AG10803 (cell line): ENCODE measurements at places on chromosomes 1 and 21.

GRCh38 chr1:117447661-117448060 lies 80.4 kb downstream of the MAN1A2 start:
- DNase-seq: peak; percentile 7

DNA sequence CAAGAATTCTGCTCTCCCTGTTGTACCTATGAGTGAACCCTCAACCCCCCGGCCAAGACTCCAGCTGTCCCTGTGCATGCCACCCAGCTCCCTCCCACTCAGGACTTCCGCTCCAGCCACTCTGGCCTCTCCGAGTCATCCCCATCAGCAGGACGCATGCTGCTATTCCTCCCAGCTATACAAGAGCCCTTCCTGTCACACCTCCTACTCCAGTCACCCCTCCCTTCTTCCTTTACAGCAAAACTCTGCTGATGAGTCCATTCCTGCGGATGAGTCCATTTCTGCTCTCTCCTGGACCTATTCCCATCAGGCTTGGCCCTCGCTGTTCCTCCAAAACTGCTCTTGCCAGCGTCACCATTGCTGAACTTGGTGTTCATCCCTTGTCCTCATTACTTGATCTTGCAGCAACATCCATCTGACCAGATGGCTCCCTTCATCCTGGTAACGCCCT lies 42.2 kb downstream of the H3-3A start:
- DNase-seq: no peak

GRCh38 chr1:219062161-219062560 lies 111.5 kb upstream of the LYPLAL1 start:
- DNase-seq: no peak

GRCh38 chr1:106266786-106267185 lies 789.7 kb upstream of the PRMT6 start:
- no peak for DNase-seq

- DNase-seq: no peak
Observed at GRCh38 chr1:86990826-86991225, 76.4 kb downstream of the HS2ST1 start.

DNA sequence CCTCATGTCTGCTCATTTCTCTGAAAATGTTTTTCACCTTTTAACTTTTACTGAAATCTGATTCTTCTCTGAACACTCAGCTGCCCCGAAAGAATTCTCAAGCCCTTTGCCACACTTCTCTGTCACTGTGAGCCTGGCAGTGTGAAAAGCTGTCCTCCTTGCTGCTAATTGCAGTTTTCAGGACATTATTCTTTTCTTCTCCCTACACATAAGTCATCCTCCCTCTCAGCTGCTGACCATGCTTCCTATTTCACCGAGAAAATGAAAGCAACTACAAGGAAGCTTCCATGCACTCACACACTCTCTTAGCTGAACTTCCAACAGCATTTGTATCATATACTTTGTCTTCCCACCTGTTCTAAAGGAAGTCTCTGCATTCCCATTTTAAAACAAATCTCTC lies 15.8 kb downstream of the OLFM3 start:
- no peak for DNase-seq

DNA sequence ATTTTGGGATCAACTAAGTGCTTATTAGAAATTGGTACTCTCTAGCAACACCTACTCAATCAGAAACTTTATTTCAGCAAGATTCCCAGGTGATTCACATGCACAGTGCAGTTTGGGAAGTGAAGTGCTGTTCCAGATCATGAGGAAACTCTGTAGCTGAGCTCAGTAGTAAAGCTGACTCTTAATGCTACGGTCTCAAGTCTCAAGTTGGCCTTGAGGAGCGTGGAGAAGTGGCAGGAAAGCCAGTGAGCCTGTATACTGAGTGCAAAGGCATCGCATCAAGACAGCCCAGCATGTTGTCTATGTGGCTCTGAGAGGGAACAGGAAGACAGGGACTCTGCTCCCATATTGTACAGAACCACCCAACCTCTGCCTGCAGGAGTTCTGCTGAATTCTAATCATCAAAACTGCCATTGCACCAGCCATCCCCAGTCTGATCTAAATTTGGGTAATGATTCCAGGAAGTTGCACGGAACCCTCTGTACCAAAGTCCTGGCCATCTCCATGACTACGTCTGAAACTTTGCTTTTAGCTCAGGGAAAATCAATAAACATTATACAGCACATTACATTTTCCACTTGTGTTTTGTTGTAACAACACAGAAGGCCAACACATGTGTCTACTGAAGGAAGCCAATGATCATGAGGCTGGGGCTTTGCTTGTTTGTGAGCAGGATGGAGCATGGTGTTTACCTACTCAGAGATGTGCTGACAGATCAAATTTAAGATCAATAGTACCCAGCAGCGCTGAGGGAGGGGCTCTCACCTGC lies 105.1 kb upstream of the TLR5 start:
- no peak for DNase-seq

GRCh38 chr1:31798433-31799195 lies 17.2 kb downstream of the SPOCD1 start:
- peak; percentile 84 for DNase-seq

- DNase-seq: no peak
Observed at GRCh38 chr1:13699510-13699909, 478 bp upstream of the PRDM2 start.

- DNase-seq: no peak
Observed at GRCh38 chr1:99017655-99018054, 13.0 kb upstream of the PLPPR5 start.

GRCh38 chr1:246591047-246591446 lies 24.8 kb downstream of the CNST start:
- no peak for DNase-seq

DNA sequence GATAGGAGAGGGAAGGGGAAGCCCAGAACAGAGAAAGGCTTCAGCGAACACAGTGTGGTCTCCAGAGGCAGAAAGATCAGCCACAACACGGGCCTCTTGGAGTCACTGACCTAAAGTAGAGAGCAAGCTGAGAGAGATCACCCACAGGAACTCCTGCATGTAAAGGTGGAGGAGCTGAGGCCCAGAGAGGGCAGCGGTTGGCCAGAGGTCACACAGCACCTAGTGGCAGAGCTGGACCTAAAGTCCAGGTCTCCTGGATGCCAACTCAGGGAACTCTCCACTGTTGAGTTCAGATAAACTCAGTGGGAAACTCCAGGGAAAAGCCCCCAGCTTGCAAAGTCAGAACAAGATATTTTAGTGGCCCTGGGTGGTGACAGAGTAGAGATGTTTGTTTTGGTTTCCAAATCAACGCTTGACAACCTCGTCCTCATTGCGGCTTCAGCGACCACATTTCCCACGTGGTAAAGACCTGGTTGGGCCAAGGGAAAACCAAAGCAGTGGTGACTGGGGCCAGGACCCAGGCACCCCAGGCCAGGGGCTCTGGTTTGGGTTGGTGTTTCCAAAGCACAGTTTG lies 4.6 kb downstream of the IFFO2 start:
- DNase-seq: peak; percentile 59

- peak; percentile 78 for DNase-seq
Observed at GRCh38 chr1:112536561-112536960, 27.8 kb downstream of the WNT2B start.

- DNase-seq: no peak
Observed at GRCh38 chr1:214520544-214521165, 30.7 kb downstream of the PTPN14 start.

- no peak for DNase-seq
Observed at GRCh38 chr1:156448134-156448967, 52.2 kb downstream of the MEF2D start.

- DNase-seq: peak; percentile 92
Observed at GRCh38 chr1:245605480-245606156, 450.8 kb downstream of the KIF26B start.

DNA sequence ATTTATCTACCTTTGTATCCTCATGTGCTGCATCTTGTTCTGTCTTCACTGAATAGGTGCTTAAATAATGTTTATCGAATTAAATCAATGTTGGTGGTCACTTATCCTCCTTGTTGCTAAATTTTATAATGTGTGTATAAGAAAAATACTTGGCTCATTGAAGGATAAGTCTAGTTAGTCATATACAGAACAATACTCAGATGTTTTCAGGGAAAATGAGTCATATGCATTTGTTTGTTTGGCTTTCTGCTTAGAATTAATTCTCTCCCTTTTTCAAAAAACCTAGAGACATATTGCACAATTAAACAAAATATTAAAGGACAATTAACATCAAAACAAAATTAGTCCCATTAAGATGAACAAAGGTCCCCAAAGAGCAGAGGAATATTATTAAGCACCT lies 89.0 kb downstream of the UBE2U start:
- DNase-seq: no peak

- DNase-seq: peak; percentile 46
Observed at GRCh38 chr1:71295350-71295749, 214.5 kb upstream of the ZRANB2 start.

- DNase-seq: peak; percentile 70
Observed at GRCh38 chr1:117673405-117673804, 67.6 kb downstream of the TENT5C start.

- peak; percentile 81 for DNase-seq
Observed at GRCh38 chr1:183932412-183932811, 105.1 kb downstream of the COLGALT2 start.

GRCh38 chr1:72845981-72846380 lies 563.6 kb upstream of the NEGR1 start:
- DNase-seq: no peak

- no peak for DNase-seq
Observed at GRCh38 chr1:29227511-29227910, 3.2 kb downstream of the MECR start.

- peak; percentile 76 for DNase-seq
Observed at GRCh38 chr1:20511518-20512428, 3.8 kb upstream of the MUL1 start.

DNA sequence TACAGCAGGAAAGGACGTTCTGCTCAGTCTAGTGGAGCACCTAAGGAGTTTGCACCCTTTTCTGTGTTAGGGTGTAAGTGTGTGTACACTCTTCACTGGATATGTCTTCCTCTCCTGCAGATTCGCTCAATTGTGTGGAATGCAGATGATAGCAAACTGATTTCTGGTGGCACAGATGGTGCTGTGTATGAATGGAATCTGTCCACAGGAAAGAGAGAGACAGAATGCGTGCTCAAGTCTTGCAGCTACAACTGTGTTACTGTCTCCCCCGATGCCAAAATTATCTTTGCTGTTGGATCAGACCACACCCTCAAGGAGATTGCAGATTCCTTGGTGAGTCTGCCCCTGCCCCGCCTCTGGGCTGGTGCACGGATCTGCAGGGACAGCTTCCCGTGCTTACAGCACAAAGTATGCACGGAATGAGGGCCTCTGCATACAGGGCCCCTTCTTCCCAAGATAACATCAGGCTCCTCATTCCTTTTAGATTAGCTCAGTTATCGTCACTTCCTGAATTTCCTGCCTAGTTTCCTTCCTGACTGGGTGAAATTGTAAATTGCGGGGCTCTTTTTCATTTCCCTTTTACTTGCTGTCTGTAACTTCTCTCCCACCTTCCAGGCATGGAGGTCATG lies 34.6 kb downstream of the CFAP57 start:
- peak; percentile 99 for DNase-seq

DNA sequence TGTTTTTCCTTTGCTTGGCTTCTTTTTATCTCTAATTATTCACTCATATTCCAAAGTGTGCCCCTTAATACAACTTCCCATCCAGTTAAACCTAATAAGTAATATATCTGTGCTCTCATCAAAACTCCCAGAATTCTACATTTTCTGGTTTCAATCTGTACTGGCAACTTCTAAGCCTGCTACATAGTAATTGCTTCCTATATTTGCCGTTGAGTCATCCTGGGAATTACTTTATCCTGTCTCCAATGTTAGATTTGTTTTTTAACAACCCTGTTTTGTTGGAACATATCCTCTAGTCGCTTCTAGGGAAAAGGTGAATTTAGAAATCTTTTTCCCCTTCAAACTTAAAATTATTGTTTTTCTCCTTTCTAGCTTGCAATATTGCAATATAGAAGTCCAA lies 620.5 kb upstream of the PKN2 start:
- DNase-seq: peak; percentile 6

DNA sequence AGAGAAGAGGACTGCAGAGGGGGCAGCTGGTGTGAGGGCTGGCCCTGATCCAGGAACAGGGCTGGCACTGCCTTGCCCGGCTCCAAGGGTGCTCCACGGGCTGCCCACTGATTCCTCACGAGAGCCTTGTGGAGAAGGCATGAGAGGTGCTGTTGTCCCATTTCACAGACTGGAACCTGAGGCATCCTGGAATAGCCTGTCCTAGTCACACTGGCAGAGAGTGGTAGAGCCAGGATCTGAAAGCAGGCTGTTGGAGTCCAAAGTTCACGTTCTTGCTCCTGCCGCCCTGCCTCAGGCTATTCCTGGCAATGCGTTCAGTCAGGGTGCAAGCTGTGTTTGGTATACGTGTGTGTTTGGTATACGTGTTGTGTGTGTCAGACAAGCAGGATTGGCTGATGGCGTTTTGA lies 1.8 kb downstream of the RER1 start:
- no peak for DNase-seq

GRCh38 chr1:195909061-195909460 lies 699.2 kb downstream of the KCNT2 start:
- no peak for DNase-seq

DNA sequence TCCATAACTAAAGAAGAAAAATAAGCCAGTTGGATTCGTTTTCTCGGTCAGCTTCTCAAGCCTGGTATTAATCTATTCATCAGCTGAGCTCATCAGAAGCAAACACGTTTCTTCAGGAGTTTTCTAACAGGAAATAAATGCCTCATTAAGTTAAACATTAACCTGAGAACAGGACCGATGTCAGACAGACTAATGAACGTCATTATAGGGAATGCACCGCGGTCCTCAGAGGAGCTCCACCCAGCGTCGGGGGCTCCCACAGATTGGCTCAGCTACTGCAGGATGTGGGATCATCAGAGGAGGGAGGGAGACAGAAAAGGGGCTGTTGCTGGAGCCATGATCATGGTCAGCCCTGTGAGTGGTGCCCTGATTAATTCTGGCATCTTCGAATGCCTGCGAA lies 615.4 kb downstream of the PTPRU start:
- no peak for DNase-seq

- no peak for DNase-seq
Observed at GRCh38 chr1:207298186-207298585, 23.3 kb upstream of the CD55 start.

DNA sequence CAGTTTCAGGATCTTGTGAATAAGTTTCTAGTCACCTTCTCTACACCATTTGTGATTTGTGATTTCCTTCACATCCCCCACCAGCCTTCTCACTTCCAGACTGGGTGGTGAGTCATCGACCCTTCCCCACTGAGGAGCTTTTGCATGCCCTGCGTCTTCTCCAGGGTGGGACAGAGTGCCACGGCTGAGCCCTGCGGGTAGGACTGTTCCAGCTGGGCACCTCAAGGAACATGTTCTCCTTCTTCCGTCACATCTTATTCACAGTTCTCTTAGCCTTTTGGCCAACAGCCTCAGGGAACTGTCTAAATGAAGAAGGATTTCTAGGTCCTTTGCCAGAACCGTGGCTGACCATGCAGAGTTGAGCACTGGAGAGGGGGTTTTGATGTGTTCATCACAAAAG lies 116.5 kb downstream of the TMEM53 start:
- DNase-seq: no peak

DNA sequence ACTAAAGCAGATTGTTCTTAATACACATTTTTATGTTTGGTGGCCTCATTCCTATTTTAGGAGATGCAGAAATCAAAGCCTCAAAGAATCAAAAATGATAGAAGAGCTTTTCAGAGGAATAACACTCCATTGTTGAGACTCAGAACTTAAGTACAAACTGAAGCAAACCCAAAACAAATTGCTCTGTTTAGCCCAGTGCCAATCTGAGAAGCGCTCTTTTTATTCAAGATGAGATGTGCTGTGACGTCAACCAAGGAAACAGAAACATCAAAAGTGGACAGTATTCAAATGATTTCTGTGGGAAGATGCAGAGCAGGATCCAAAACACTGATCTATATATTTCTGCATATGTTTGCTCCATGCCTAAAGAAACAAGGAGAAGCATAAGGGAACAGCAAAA lies 18.0 kb downstream of the COLGALT2 start:
- no peak for DNase-seq
